ENCODE measurements at places on chromosomes 12 and 14.
A peak's percentile ranks its signal among the peaks of the same experiment; 100 is the strongest.

- no peak for ATAC-seq
Observed at GRCh38 chr14:72876005-72876709, 17.7 kb downstream of the DPF3 start.

DNA sequence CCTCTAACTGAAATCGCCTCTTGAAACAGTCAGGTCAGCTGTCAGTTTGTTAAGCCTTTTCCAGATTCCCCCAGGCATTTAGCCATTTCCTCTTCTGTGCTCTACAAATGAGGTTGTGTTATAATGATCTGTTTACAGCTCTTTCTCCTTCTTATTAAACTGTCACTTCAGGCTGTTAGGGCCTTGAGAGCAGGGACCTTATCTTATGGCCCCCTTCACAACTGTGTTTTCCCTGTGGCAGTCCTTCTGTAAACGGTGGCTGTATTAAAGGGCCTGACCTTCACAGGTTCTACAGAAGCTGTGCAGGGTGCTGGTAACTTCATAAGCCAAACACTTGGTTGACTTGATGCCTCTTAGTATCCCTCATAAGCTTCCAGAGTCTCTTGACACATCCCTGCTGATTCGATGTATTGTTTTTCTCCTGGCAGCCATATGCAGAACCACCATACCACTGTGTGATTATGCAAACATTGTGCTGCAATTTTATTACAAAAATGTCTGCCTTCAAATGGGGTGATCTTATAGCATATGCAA lies 104.7 kb downstream of the PLEKHA5 start:
- ATAC-seq = peak; percentile 57

- peak; percentile 95 for ATAC-seq
Observed at GRCh38 chr12:92596383-92596782, 106.4 kb upstream of the PLEKHG7 start.

GRCh38 chr14:64035143-64035542 lies 182.3 kb downstream of the SYNE2 start:
- ATAC-seq = no peak

- no peak for ATAC-seq
Observed at GRCh38 chr14:99077844-99078236, 194.2 kb downstream of the BCL11B start.

DNA sequence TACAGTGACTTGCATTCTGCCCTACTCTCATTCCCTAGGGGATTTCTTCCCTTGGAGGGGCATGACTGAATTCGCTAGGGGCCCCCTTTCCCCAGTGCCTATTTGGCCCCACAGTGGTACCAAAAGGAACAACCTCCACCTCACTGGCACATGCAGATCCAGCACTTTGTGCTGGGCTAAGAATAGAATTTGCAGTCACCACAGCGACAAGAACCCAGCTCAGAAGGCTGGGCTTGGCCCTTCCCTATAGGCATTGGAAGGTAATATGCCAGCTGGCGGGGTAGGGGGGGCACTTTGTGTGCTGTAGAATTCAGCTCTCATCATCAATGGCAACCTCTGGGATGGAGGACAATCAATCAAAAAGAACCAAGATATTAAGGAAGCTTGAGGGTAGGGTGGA lies 13.9 kb downstream of the BAZ2A start:
- no peak for ATAC-seq

- no peak for ATAC-seq
Observed at GRCh38 chr12:28027947-28028724, 55.6 kb upstream of the PTHLH start.

DNA sequence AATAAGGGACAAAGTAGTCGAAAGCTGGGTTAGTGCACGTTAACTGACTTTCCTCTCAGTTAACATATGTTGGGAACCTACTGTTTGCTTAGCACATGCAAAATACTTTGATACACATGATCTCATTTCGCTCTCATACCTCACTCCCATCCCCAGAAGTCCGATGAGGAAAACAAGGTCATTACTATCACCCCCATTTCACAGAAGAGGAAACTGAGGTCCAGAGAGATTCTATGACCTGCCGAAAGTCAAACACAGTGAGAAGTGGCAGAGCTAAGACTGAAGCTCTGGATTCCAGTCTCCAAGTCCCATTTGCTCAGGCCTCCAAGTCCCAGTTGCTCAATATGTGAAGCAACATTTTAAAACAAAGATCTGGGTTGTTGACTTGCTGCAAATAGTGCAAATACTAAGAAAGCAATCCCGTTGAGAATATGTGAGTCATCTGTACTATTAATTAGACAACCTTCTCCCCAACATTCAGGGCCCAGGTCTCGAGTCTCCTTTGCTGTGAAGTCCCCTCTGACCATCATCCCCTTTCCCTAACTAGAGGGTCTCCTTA lies 170.6 kb upstream of the PWP1 start:
- ATAC-seq = no peak

- no peak for ATAC-seq
Observed at GRCh38 chr12:85516667-85517325, 236.8 kb downstream of the ALX1 start.
